ENCODE measurements at places on chromosomes 16 and 17. TPM values are rescaled to one million over a fixed set of nuclear protein-coding genes. Genes with fewer than 3 reads are reported as not detected.

KRT15 gene
- total RNA-seq, result 840 TPM

GRCh38 chr17:57567251-57567650, 177.8 kb downstream of the CCDC182 start:
- H3K4me1 ChIP-seq, result peaks cover 46% of the 10 kb centered on the region
- peaks cover 31% of the 10 kb centered on the region for H3K36me3 ChIP-seq
- no peak overlapping the region for H3K27ac ChIP-seq
- H3K4me3 ChIP-seq, result no peak overlapping the region

DNA sequence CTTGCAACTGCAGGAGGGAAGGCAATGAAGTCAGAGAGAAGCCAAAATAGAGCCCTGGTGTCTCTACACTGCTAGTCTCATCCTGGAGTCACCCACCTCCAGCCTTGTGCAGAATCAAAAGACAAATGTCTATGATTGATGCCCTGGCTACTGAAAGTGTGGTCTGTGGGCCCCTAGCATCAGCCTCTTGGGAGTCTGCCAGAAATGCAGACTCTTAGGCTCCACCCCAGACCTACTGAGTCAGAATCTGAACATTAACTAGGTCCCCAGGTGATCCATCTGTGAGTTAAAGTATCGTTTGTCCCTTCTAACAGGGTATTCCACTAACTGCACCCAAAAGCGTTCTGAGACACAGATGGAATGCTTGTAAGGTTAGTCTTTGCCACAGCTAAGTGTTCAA, 21.2 kb downstream of the EARS2 start:
- no peaks in the 10 kb centered on the region for H3K27me3 ChIP-seq
- peaks cover 4% of the 10 kb centered on the region for H3K36me3 ChIP-seq
- H3K27ac ChIP-seq, result no peak overlapping the region
- no peak for DNase-seq

DNA sequence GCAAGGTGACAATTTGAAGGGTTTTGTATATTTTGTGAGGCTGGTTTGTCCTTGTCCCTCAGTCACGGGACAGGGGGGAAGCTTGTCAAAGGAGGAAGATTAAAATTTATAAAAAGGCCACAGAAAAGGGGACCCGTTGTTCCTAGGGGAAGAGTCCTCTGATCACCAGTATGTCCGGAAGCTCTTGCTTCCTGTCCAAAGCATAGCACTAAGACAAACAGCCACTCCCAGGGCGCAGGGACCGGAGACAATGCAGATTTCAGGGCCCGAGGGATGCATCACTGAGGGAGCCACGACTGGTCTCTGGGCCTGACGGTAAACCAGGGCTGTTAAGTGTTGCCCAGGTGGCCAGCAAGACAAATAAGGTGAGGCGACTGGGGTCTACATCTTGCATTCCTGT, 95.2 kb downstream of the MAF start:
- H3K4me1 ChIP-seq, result no peaks in the 10 kb centered on the region
- no peak overlapping the region for H3K27ac ChIP-seq
- H3K4me3 ChIP-seq, result no peak overlapping the region
- no peaks in the 10 kb centered on the region for H3K36me3 ChIP-seq
- no peak for DNase-seq
- H3K27me3 ChIP-seq, result peaks cover 8% of the 10 kb centered on the region

- H3K36me3 ChIP-seq, result peaks cover 16% of the 10 kb centered on the region
- no peak overlapping the region for H3K27ac ChIP-seq
These were observed 66.2 kb downstream of the NQO1 start for GRCh38 chr16:69660166-69660565.

- H3K4me1 ChIP-seq, result peaks cover 12% of the 10 kb centered on the region
- H3K27me3 ChIP-seq, result no peaks in the 10 kb centered on the region
- no peak overlapping the region for H3K27ac ChIP-seq
These were observed 290.6 kb downstream of the WWOX start for GRCh38 chr16:78390092-78390491.
